Memory B cell (primary cell): ENCODE measurements at places on chromosomes 12 and 14.

DNA sequence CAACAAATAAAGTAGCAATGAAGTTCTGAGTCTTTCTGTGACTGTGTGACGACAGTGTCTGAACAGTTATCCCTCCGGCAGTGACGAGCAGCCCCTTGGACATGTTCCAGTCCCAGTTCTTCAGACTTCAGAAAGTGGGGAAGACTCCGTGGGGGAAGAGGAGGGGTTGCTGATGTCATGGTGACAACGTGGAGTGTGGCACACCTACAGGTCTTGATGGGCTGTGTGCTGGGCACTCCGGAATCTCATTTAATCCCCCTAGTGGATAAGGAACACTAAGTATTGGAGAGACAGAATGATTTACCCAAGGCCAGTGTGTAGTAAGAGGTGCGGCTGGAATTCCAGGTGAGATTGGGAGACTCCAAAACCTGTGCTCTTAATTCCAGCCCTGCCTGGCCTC, 280.2 kb downstream of the CACNA1C start:
- DNase-seq = no peak

DNA sequence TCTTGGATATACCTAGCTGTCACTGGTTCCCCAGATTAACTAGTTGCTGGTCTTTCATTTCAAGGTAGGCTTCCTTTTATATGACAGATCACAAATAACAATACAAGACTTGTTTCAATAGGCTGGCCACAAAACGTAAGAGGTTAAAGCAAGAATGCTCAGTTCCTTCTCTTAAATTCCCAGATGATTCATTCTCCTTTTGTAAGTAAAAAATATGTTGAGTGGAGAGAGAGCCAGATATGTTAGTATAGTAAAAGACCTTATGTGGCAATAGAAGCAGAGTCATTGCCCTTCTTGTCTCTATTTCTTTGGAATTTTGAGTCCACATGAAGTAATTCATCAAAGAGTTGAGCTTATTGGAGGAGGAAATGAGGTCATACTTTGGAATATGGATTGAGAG, 939.0 kb upstream of the ATXN7L3B start:
- no peak for DNase-seq

DNA sequence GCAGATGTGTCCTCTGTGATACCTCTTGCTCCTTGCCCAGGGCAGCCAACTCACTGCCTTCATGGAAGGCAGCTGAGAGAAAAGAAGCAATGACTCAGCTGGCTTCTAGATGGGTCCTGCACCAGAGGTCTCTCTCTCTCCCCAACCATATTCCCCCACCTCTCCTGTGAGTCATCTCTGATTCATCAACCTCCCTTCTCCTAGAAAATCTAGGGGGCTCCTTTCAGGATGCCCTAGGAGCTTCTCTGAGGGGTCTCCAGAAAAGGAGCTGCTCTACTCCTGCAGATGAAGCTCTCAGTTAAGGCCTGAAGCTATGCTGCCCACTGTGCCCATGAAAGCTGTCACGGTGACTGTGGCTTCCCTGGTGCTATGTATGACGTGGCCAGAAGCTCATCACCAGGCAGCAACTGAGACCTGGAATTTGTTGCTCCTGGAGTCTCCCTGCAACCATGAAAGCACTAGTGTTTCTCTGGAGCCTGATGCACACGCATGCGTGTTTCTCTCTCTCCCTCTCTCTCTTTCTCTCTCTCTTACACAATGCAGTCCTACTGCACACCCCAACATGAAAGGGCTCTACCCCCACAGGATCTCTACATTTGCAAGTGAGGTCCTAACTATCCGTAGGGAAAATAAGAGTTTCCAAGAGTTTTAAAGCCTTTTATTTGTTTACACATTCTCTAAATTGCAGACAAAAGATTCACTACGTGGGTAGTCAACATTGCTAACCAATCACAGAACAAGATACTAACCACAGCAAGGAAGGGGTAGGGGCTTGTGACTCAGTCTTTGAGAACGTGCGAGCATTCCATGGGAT, 285.3 kb downstream of the DPF3 start:
- no peak for DNase-seq

DNA sequence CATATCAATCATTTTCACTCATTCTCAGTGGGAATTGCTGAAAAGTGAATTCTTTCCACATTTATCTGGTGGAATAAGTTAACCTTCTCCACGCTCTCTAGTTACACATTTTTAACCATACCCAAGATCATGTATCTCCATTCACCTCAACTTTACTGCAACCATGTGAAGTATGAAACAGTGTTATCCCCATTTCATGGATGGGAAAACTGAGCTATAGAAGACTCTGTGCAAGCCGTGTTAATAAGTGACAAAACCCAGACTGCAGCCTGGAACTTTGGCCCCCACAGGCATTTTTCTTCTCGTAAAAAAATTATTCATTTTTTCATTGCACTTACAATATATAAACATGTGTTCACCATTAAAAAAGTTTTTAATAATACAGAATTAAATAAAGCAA, 82.4 kb upstream of the CCND2 start:
- no peak for DNase-seq

- no peak for DNase-seq
Measured at GRCh38 chr12:111673503-111673902, 12.3 kb downstream of the BRAP start.

- DNase-seq = no peak
Measured at GRCh38 chr14:33515441-33515840, 435.4 kb downstream of the EGLN3 start.

DNA sequence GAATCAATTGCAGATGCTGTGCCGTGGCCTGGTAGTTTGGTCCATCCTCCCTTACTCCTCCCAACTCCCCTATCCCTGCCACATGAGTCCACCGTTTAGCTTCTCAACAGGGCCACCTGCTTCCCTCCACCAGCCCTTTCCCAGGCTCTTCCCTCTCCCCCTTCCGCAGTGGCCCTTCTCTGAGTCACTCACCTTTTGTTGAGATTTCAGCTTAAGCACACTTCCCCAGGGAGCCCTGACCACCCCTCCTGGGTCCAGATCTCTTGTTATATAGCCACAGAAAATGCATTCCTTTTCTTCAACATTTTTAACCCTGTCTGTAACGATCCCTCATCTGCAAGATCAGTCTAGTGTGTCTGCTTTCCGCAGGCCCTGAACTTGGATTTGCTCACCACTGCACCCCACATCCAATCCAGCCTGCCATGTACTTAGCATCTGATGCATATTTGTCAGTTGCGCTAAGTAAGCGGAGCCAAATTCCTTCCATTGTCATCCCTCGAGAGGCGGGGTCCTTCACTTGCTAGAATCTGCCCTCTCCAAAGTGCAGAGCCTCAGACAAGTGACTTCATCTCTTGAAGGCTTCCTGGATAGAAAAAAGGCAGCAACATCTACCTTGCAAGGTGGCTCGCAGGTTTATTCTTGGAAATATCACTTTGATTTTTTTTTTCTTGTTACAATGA, 41.1 kb downstream of the TMEM63C start:
- no peak for DNase-seq

- DNase-seq = no peak
Measured at GRCh38 chr12:98968896-98969295, 323.8 kb downstream of the APAF1 start.

GRCh38 chr14:104641753-104642539, 37.4 kb upstream of the TMEM179 start:
- no peak for DNase-seq

DNA sequence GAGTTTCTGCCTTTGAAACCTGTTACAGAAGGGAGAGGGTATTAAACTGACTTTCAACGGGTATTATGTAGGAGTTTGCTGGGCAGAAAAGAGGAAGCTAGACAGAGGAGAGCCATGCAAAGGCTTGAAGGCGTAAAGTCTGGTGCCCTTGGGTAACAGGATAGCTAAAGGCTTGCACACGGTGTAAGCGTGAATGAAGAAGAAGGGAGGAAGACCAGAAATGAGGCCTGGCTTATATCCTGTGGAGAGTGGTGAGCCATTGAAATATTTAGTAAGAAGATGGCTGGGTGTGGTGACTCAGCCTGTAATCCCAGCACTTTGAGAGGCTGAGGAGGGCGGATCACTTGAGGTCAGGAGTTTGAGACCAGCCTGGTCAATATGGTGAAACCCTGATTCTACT, 22.6 kb downstream of the SUDS3 start:
- DNase-seq = no peak

DNA sequence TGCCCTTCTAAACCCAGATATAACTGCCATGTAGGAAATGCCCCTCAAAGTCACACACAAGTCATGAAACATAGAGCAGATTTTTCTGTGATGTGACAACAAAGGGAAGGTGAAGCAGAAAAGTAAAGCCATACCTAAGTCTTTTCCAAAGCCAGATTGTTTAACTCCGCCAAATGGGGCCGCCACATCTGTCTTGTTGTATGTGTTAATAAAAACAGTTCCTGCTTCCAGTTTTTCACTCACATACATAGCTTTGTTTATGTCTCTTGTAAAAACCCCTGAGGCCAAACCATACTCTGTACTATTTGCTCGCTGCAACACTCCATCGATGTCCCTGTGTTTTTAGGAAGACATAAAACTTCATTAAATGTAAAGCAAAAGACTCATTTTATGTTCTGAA, 40.3 kb downstream of the NOPCHAP1 start:
- DNase-seq = no peak

DNA sequence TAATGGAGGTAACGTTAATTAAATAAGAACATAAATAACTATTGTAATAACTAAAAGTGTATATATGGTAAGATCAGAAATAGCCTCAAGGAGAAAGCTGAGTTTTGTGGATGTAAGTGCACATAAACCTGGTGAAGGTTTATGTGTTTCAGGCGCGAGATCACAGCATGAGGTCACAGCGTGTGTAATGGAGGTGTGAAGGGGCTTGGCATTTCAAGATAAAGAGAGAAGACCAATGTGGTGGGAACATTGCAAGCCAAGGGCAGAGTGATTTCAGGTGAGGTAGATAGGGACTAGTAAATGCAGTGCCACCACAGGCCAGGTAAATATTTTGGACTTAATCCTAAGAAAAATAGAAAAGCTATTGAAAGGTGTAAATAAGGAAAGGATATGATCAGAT, 21.7 kb upstream of the KICS2 start:
- DNase-seq = no peak

GRCh38 chr12:122081083-122081696, 2.6 kb downstream of the MLXIP start:
- no peak for DNase-seq

DNA sequence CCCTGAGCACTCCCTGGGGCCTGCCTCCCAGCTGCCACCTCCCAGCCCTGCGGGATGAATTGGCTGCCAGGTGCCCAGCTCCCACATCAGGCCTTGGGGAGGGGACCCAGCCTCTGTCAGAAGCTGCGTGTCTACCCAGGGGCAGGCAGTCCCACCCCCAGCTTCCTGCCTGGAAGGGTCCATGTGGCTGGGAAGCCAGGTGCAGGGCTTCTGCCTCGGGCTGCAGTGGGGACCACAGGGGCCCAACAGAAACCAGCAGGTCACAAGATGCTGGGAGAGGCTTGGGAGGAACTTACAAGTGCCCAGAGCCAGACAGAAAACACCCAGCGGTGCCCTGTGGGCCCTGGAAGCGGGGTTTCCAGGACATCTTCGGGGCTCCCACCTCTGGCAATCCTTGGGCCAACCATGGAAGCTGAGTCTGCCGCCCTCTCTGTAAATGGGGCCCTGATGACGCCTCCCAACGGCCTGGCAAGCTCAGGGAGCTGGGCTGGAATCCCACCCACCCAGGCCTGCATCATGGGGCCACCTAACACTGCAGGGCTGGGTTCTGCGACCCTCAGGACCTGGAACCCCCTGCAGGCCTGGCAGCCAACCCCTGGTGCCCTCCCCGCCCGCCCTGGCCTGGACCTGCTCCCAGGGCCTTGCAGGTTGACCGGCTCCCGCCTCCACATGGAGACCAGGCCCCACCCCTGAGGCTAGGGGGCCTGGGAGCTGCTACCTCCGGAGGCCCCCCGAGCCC, 36.6 kb downstream of the CCNK start:
- DNase-seq = no peak

GRCh38 chr12:52756281-52756960, 20.7 kb downstream of the KRT76 start:
- DNase-seq = no peak

GRCh38 chr12:43676183-43676813, 82.3 kb downstream of the PUS7L start:
- DNase-seq = no peak

GRCh38 chr12:12376646-12377448, 20.0 kb downstream of the BORCS5 start:
- DNase-seq = no peak

DNA sequence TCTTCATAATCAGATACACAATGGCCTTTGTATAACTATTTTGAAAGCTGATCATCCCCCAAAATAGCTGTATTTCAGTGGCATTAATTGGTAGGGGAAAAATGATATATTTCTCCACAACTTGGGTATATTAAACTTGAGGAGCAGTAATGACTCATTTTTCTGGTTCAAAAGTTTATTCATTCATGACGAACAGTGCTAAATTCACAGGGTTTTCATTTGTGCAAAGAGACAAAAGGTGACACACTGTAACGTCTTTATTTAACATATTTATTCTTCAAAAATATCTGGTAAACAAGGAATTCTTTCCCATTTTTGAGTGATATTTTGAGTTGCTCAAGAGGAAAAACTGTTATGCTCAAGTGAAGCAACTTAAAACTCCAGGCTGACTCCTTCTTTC, 415.5 kb upstream of the SOX5 start:
- no peak for DNase-seq

DNA sequence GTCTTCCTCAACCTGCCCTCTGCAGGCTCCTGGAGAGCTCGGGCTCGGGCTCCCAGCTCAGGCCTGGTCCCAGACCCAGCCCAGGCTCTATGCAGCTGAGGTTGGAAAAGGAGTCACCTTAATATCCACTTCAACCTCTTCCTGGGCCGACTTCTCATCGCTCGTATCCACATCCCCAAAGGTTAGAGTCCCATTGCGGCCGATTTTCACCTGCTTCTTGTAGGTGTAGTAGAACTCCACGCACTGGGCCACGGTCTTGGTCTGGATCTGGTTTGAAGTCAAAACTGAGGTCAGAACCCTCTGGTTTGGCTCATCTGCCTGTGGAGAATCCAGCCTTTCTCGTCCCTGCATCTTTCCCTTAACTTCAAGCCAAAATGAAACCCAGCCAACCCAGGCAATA, 8.4 kb upstream of the PNMA1 start:
- DNase-seq = no peak

DNA sequence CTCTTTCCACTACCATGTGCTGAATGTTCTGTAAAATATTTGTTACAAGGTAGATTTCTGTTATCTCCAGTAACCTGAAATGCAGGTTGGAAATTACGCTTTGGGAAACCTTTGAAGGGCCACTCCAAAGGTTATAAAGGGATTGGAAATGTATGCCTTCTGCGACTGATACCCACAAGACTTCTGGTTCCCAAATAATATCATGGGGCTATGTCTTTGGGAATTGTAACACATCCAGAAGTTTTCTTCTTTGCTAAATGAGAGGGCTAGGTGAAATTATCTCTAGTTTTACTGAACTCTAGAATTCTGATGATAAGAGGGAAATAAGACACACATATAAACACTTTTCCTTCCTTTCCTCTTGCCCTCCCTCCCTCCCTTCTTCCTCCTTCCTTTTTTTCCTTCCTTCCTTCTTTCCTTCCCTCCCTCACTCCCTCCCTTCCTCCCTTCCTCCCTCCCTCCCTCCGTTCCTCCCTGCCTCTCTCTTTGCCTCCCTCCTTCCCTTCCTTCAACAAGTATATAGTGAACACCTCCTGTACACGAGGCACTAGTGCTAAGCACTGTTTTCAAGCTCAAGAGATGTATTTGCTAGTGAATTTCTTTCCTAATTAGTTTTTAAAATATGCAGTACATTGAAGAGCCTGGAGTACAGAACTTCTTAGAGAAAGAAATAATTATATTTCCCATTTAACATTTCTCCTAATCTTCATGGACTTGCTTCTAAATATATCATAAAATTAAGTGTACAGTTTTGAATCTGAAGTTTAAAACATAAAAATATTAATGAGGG, 10.1 kb downstream of the HMGA2 start:
- DNase-seq = no peak
